ENCODE measurements at places on chromosomes 11 and 22. TPM values are rescaled to one million over a fixed set of nuclear protein-coding genes. Genes with fewer than 3 reads are reported as not detected.

- no peaks in the 10 kb centered on the region for H3K27me3 ChIP-seq
- H3K36me3 ChIP-seq: no peaks in the 10 kb centered on the region
- H3K27ac ChIP-seq: no peak overlapping the region
- no peak overlapping the region for H3K4me3 ChIP-seq
These were observed 7.3 kb downstream of the CABP7 start for GRCh38 chr22:29727131-29727523.

DNA sequence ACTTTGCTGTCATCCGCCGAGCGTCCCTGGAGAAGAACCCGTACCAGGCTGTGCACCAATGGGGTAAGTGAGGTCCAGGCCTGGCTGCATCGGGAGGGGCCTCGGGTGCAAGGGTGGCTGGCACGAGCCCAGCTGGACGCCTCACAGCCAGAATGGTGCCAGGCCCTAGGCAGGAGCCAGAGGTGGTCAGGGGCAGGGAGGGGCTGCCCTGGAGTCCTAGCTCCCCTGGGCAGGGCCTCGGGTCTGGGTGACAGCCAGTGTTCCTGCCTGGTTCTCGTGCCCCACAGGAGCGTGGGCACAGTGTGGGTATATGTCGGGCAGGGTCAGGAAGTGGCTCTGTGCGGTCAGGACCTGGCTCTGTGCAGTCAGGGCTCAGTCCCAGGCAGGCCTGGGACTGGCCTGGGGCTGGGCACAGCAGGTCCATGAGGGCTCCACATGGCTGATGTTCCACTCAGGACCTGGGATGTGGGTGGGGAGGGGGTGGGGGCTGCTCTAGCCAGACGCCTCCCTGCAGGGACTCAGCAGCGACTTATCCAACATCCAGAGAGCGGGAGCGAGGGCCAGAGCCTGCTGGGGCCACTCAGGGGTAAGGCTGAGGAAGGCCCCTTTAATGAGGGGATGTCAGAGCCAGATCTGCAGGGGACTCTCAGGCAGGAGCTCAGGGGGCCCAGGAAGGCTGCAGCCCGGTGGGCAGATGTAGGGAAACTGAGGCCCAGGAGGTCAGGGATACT, 1.2 kb downstream of the TSPAN32 start:
- peaks cover 51% of the 10 kb centered on the region for H3K4me1 ChIP-seq
- H3K36me3 ChIP-seq: no peaks in the 10 kb centered on the region
- H3K4me3 ChIP-seq: peak overlapping the region; percentile 92
- DNase-seq: no peak
- peak overlapping the region; percentile 89 for H3K27ac ChIP-seq
- no peaks in the 10 kb centered on the region for H3K27me3 ChIP-seq

The MUC2 gene
- total RNA-seq: not detected

GRCh38 chr11:116797816-116798215, 6.1 kb upstream of the APOA5 start:
- peaks cover 2% of the 10 kb centered on the region for H3K27me3 ChIP-seq
- no peaks in the 10 kb centered on the region for H3K36me3 ChIP-seq
- no peak overlapping the region for H3K27ac ChIP-seq

- H3K4me1 ChIP-seq: no peaks in the 10 kb centered on the region
- H3K27me3 ChIP-seq: no peaks in the 10 kb centered on the region
- no peaks in the 10 kb centered on the region for H3K36me3 ChIP-seq
- H3K27ac ChIP-seq: no peak overlapping the region
These were observed 1078.7 kb downstream of the BRD1 start for GRCh38 chr22:48748860-48749554.

The PKNOX2 gene
- not detected for total RNA-seq

The MYOD1 gene
- total RNA-seq: not detected

- H3K36me3 ChIP-seq: no peaks in the 10 kb centered on the region
- DNase-seq: no peak
- H3K4me3 ChIP-seq: no peak overlapping the region
- no peaks in the 10 kb centered on the region for H3K27me3 ChIP-seq
- no peaks in the 10 kb centered on the region for H3K4me1 ChIP-seq
These were observed 31.0 kb downstream of the FZD4 start for GRCh38 chr11:86923999-86924766.

The PRAME gene
- not detected for total RNA-seq

DNA sequence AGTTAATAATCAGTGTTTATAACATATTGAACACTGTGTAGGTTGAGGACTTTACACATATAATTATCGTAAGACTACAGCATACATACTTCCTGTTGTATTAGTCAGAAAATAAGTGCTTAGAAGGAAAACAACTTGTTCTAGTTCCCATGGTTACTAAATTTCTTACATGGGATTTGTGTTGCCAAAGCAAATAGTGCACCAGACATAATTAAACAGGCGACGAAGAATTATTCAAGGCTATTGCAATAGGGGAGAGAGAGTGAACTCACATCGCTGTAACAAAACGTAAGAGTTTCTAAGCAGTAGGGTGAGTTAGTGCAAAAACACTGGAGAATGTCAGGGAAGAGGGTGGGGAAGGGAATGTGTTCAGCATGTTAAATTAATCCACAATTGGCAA, 347.8 kb downstream of the CNTN5 start:
- H3K36me3 ChIP-seq: no peaks in the 10 kb centered on the region
- no peaks in the 10 kb centered on the region for H3K4me1 ChIP-seq

- H3K36me3 ChIP-seq: no peaks in the 10 kb centered on the region
- no peak overlapping the region for H3K27ac ChIP-seq
- peaks cover 19% of the 10 kb centered on the region for H3K27me3 ChIP-seq
These were observed 8.4 kb downstream of the LRRC10B start for GRCh38 chr11:61516675-61517572.

GRCh38 chr22:30526656-30527055, 19.9 kb downstream of the SEC14L6 start:
- no peak overlapping the region for H3K27ac ChIP-seq
- no peak for DNase-seq
- no peaks in the 10 kb centered on the region for H3K36me3 ChIP-seq
- no peak overlapping the region for H3K4me3 ChIP-seq
- no peaks in the 10 kb centered on the region for H3K27me3 ChIP-seq

The MOGAT2 gene
- not detected for total RNA-seq

DNA sequence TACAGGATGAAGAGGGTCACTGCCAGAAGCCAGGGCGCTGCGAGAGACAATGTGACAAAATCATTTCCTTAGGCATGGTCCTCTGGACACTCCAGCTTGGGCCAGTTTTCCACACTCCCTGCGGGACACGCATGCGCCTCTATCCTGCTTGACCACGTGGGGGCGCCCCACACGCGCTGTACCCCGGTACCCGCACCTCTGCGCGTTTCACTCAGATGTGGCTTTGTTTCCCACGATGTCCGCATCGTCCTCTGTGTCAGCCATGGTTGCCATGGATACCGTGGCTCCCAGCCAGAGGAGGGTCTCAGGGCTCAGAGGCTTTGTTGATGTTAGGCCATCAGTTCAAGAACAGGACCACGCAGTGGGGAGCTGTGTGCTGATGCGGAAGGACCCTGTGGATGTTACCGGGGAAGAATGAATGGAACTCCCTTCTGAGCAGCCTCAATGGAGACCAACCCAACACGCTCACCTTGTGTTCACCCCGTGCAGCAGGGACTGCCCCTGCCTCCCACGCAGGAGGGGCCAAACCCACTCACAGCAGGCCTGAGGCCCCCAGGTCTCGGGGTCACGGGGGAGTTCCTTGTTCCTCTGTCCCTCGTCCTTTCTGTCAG, 101.1 kb upstream of the SLC22A12 start:
- H3K27ac ChIP-seq: no peak overlapping the region
- no peaks in the 10 kb centered on the region for H3K36me3 ChIP-seq
- H3K4me1 ChIP-seq: peaks cover 14% of the 10 kb centered on the region
- no peak overlapping the region for H3K4me3 ChIP-seq
- H3K27me3 ChIP-seq: peaks cover 21% of the 10 kb centered on the region

GRCh38 chr11:122847466-122847865, 9.2 kb downstream of the CRTAM start:
- H3K4me1 ChIP-seq: peaks cover 51% of the 10 kb centered on the region
- H3K36me3 ChIP-seq: no peaks in the 10 kb centered on the region
- DNase-seq: no peak
- H3K4me3 ChIP-seq: no peak overlapping the region

DNA sequence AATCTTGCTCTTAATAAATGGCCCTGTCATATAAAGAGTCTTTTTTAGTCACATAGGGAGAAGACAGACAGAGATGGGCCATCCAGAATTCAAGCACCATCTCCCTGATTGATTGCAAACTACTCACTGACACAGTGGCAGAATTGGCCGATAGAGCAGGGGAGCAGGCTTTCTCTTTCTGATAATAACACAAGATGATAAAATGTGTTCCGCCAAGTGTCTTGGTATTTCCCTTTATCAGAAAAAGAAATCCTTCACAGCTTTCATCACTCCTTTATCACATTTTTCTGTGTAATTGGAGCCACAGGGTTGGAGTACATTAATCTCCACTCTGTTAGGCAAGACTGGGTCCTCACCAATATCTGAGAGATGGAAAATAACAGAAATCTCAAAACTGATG, 406.0 kb downstream of the TMEM135 start:
- H3K36me3 ChIP-seq: no peaks in the 10 kb centered on the region
- DNase-seq: no peak
- no peak overlapping the region for H3K27ac ChIP-seq
- H3K4me3 ChIP-seq: no peak overlapping the region
- peaks cover 7% of the 10 kb centered on the region for H3K27me3 ChIP-seq

DNA sequence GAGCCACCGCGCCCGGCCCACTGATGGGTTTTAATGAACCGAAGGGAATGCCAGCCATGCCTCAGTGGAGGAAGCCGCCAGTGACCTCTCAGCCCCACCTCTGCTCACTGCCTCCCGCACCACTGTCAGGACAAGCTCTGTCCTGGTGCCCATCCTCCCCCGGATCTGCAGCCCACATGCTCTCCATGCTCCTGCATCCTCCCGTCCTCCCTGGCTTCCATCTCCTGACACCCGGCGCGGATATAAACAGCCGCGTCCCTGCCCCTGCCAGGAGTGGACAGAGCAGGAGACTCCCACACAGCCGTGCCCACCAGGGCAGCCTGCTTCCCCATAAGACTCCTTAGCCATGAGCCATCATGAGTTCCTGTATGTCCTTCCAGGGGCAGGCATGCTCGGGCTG, 26.9 kb downstream of the MACROD1 start:
- H3K27me3 ChIP-seq: no peaks in the 10 kb centered on the region
- no peak overlapping the region for H3K27ac ChIP-seq
- no peak for DNase-seq
- H3K4me3 ChIP-seq: no peak overlapping the region
- H3K36me3 ChIP-seq: no peaks in the 10 kb centered on the region
- H3K4me1 ChIP-seq: peaks cover 7% of the 10 kb centered on the region

GRCh38 chr11:35752115-35752514, 89.5 kb downstream of the TRIM44 start:
- H3K36me3 ChIP-seq: peaks cover 28% of the 10 kb centered on the region
- no peaks in the 10 kb centered on the region for H3K27me3 ChIP-seq
- peaks cover under 1% of the 10 kb centered on the region for H3K4me1 ChIP-seq
- H3K27ac ChIP-seq: no peak overlapping the region
- H3K4me3 ChIP-seq: no peak overlapping the region

- no peak overlapping the region for H3K27ac ChIP-seq
- H3K36me3 ChIP-seq: no peaks in the 10 kb centered on the region
- no peaks in the 10 kb centered on the region for H3K27me3 ChIP-seq
- H3K4me1 ChIP-seq: no peaks in the 10 kb centered on the region
These were observed 469.8 kb upstream of the KIRREL3 start for GRCh38 chr11:127470306-127470884.

DNA sequence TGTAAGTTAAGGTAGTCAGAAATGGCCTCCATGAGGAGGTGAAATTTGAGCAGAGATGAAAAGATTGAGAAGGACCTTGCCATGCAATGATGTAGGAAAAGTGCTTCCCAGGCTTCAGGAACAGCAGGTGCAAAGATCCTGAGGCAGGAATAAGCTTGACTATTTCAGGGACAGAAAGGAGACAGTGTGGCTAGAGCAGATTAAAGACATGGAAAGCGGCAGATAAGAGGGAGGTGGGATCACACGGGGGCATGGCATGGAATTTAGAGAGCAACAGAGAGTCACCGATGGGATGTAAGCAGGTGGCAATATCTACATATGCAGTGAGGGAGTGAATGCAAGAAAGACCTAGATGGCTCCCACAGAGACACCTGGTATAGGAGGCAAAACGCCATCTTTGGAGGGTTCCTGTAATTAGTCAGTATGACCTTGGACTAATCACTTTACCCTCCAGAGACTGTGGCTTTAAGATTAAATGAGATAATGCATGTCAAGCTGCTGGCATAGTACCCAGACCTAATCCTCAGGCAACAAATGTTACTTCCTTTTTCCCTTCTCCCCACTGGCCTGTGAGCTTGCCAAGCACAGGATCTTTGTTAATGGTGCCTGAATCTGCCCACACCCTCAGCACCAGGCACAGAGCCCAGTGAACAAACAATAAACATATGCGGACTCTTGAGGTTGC, 24.6 kb upstream of the ACER3 start:
- H3K27me3 ChIP-seq: peaks cover 9% of the 10 kb centered on the region
- no peaks in the 10 kb centered on the region for H3K4me1 ChIP-seq
- H3K4me3 ChIP-seq: no peak overlapping the region
- no peak overlapping the region for H3K27ac ChIP-seq

DNA sequence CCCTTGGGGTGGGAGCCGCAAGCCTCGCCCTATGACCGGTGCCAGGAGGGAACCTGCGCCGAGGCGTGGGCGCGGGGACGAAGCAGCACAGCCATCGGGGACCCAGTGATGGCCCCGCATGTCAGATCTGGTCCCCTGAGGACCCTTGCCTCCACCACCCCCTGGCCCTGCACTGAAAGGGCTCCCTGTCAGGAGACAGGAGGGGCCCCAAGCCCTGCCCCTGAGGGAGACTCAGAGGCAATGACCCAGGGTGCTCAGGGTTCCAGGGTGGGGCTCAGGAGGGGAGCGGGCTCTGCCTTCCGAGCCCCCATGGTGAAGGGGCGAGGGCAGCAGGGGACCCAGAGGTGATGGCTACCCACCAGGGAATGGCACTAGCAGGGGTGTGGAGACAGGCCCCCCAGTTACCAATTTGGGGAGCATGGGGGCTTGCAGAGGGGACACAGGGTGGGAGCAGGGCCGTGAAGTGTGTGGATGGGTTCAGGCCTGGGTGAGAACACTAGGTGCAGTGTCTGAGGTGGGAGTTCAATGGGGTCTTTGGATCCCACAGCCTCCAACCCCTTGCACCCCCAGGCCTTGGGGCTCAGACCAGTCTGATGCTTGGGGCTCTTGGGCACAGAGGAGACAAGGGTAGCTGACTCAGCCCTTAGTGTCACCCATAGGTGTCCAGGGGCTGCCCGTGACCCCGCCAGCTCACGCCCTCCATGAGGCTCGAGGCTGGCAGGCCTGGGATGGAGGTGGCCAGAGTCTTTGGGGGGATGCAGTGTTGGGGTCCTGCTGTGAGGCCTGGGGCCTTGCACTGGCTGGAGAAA, 499 bp downstream of the LRRC56 start:
- no peak overlapping the region for H3K27ac ChIP-seq
- DNase-seq: no peak
- H3K36me3 ChIP-seq: no peaks in the 10 kb centered on the region

The DEUP1 gene
- total RNA-seq: not detected

The MS4A6A gene
- total RNA-seq: not detected

- no peak overlapping the region for H3K4me3 ChIP-seq
- no peaks in the 10 kb centered on the region for H3K36me3 ChIP-seq
- no peak overlapping the region for H3K27ac ChIP-seq
- H3K27me3 ChIP-seq: peaks cover 5% of the 10 kb centered on the region
These were observed 405.3 kb upstream of the CCDC90B start for GRCh38 chr11:83691451-83691950.

All from activated naive CD4-positive, alpha-beta T cell treated with anti-CD3 and anti-CD28 coated beads for 36 hours (primary cell).